ENCODE measurements at places on chromosomes 5 and 9.
A peak's percentile ranks its signal among the peaks of the same experiment; 100 is the strongest.

GRCh38 chr9:98191671-98192502 is 550 bp downstream of the CORO2A start:
- peak; percentile 6 for DNase-seq

DNA sequence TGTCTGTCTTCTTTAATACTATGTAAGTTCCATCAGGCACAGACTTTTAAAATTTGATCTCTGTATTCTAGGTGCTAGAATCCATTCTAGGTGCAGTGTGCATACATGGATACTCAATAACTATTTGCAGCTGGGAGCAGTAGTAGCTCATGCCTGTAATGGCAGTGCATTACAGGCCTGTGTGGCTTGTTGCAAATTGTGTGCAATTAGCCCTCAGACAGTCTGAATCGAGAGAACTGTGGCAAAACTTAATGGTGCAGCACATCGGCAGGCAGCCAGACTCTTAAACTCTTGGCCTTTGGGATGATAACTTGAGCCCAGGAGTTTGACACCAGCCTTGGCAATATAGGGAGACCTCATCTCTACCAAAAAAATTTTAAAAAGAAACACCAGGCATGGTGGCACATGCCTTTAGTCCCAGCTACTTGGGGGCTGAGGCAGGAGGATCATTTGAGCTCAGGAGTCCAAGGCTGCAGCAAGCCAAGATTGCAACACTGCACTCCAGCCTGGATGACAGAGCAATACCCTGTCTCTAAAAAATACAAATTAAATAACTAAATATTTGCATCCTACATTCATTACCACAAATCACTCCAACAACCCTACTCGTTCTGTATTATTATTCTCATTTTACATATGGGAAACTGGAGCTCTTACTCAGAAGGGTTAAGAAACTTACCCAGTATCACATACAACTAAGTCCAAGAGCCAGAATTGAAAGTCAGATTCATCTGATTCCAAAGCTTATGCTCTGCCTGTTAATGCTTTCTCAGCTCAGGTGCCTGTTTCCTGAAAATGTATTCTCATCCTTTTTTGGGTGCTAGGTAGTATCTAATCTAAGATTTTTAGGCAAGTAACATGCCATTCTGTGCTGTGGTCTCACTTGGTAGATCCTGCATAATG is 30.1 kb downstream of the PRKACG start:
- no peak for DNase-seq

DNA sequence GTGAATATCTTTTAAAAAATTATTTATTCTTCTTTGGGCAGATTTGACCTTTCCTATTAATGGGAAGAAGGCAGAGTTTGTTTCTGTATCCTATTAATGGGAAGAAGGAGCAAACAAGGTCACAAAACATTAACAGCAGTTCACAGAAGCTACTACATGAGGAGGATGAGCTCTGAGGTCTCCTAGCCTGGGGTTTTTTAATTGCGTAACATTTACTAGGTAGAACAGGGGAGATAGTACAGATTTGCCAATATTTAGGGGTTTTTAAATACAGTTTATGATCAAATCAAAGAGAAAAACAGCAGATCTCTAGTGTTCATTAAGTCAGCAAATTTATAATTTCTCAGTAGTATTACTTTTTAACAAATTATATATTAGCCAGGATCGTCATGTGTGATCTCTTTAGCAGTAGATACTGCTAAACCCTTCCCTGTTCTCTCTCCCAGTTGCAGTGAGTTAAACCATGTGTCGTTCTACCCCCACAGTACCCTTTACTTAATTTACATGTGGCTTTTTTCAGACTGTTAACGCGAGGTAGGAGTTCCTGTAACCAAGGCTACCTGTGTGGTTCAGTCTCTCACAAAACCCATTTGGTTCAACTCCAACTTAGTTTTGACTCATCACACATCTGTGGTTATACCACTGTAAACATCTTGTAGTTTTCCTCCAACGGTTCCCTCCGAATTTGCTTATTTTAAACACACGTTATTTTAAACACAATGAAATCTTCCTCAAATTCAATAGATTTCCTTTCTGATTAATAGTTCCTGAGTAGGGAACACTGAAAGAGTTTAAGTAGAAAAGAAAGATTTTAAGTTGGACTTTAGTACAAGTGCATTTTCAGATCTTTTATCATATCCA is 13.3 kb downstream of the SLC25A46 start:
- no peak for DNase-seq

DNA sequence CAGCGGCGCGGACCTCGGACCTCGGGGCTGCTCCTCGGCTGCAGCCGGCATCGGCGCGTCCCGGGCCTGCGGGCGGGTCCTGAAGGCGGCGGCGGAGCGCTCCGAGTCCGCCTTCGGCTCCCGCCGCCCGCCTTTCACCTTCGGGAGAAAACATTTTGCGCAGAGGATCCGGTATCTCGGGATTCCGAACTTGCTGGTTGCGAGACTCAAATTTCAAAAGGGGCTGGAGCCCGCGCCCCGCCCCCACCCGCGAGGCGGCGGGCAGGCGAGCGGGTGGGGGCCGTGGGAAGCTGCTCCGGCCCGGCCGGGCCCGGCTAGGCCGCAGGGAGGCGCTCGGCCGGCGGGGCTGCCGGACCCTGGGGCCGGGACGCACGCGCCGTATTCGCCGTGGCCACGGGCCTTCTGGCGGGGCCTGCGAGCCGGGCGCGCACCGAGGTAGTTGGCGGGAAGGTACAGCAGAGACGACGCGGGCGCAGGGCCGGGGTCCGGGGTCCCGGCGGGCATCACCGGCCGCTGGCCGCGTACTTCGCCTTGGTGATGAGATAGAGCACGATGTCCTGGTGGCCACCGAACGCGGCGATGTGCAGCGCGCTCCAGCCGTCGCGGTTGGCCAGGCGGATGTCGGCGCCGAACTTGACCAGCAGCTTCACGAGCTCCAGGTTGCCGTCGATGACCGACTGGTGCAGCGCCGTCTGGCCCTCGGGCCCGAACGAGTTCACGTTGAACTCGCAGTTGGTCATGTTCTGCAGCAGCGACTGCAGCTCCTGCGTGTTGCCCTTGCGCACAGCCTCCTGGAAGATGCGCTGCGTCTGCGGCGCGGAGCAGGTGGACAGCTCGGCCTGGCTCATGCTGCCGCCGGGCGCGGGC is 757 bp downstream of the NRARP start:
- no peak for DNase-seq

DNA sequence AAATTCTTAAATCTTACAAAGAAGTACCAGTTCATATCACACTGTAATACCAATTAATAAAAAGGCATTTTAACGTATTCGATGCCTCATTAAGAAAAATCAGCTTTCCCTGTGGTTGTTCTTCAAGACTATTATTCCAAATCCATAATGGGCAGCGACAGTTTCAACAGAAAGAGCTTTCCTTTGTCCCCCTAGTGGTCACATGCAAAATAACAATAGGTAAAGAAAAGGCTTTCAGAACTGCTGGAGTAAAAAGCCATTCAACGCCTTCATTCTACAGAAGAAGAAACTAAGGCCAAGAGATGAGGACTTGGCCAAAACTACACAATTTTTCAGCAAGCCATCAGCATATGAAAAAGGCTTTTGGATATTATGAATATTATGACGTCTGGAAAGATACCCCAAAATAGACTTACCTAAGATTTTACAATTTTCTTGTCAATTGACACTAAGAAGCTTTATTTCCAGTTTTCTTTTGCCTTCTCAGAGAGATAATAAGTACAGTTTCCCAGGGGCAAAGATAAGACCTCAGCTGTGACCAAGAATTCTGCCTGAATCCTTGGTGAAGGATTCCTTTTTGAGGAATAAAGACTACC is 6.7 kb upstream of the CDH6 start:
- DNase-seq = no peak

DNA sequence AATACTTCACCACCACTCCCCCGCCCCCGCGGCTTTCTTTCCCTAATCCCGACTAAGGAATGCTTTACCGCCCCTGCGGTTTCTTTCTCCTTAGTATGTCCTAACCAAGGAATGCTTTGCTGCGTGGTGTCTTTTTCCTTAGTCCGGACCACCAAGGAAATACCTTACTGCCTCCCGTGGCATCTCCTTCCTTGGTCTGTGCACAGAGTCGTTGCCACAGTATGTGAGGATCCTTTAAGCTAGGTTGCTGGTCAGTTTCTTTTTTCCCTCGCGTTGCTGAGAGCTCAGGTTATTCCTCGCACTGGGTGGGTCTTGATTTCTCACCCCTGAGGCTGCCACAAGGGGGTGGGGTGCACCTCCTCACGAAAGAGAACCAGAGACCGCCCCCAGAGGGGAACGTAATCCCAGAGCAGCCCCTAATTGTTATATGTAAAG is 309.4 kb downstream of the NR3C1 start:
- DNase-seq = no peak

- DNase-seq = peak; percentile 20
These were observed at the start of gene PCAT7 for GRCh38 chr9:94554439-94555331. TSS of gene PCAT7 (plus strand) at chr9:94555083.

GRCh38 chr5:68848091-68848490 is 245.7 kb upstream of the SLC30A5 start:
- no peak for DNase-seq

DNA sequence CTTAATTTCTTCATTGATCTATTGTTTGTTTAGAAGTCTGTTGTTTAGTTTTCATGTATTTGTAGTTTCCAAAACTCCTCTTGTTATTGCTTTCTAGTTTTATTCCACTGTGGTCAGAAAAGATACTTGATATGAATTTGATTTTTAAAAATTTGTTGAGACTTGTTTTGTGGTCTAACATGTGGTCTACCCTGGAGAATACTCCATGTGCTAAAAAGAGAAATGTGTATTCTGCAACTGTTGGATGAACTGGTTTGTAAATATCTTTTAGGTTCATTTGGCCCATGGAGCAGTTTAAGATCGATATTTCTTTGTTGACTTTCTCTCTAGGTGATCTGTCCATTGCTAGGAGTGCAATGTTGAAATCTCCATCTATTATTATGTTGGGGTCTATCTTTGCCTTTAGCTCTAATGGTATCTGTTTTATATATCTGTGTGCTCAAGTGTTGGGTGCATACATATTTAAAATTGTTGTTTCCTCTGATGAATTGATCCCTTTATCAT is 150.6 kb upstream of the ATP10B start:
- DNase-seq = no peak

GRCh38 chr9:125189011-125189360 is 617 bp downstream of the PPP6C start:
- DNase-seq = no peak

GRCh38 chr9:84230355-84231145 is 110.0 kb downstream of the SLC28A3 start:
- DNase-seq = no peak

DNA sequence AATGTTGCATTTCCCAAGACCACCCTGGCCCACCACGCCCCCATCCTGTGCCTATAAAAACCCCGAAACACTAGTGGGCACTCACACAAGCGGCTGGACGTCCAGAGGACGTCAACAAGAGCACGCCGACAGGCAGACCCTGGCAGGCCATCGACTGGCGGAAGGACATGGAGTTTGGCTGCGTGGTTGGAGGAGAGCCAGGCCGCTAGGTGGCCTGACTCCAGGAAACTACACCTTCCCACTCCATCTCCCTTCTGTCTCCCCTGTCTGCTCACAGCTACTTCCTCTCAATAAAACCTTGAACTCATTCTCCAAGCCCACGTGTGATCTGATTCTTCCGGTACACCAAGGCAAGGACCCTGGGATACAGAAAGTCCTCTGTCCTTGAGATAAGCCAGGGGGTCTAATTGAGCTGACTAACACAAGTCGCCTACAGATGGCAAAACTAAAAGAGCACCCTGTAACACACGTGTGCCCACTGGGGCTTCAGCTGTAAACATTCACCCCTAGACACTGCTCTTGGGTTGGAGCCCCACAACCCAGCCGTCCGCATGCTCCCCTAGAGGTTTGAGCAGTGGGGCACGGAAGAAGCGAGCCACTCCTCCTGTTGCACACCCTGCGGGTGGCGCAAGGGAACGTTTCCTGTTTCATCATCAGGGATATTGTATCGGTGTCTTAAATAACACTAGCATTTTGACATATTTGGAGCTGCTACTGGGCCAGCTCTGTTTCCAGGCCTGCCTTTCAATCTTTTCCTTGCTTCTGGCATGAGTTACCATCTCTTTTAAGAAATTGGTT is 54.5 kb upstream of the TAF11L2 start:
- no peak for DNase-seq

DNA sequence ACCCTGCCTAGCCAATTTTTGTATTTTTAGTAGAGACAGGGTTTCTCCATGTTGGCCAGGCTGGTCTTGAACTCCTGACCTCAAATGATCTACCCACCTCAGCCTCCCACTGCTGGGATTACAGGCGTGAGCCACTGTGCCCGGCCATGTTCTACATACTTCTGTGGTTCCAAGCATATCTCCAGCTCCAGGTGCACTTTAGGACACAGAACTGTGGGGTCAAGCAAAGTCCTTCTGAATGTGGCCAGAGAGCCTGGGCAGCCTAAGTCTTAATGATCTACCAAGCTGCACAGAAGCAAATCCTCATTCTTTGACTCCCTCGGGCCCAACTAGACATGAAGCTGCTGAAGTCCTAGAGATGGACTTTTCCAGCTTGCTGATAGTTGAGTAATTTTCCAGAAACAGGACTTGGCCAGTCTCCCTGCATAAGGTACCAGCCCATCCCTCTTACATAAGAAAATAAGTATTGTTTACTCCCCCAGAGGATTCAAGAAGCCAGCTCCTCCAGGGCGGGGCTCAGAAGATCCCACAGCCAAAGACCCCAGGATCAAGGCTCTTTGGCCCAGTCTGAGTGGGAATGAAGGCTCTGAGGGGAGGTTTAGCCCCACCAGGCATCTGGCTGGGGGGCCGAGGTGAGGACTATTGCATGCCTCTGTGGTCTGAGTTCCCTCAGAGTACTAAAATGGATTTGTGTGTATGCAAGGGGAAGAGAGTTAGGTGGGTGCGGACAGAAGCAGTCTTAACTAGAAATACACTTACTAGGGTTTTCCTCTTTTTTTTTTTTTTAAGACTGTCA is 8.7 kb downstream of the CLTB start:
- DNase-seq = no peak

DNA sequence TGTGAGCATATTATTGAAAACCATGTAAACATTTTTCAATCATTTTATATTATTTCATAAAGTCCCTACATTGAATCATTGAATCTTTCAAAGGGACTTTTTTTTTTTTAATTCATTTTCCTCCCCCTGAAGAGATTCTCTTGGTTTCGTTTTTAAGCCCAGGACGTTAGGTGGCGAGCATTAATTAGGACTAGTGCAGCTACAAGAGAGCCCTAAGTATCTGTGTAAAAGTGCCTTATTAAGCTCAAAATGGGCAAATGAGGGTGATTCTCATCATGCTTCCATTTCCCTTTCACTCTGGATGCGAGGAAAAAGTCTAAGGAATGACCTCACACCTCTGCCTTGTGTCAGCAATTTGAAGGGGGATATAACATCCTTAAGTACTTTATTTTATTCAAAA is 517.9 kb upstream of the ITGA1 start:
- DNase-seq = no peak

- no peak for DNase-seq
These were observed 149.4 kb downstream of the CD180 start for GRCh38 chr5:67047160-67047559.

GRCh38 chr9:75918154-75918553 is 27.7 kb downstream of the PCSK5 start:
- DNase-seq = no peak

- DNase-seq = no peak
These were observed 40.3 kb upstream of the GLRX start for GRCh38 chr5:95862671-95863382.

- no peak for DNase-seq
These were observed 119.4 kb downstream of the CEP120 start for GRCh38 chr5:123303802-123304201.

Data from stimulated activated CD4-positive, alpha-beta T cell treated with anti-CD3 and anti-CD28 coated beads, Interleukin-2, amount 100 ng/mL, for 48 hours (primary cell).